H9 (cell line): ENCODE measurements at places on chromosomes 2 and 18. TPM values are rescaled to one million over a fixed set of nuclear protein-coding genes. Genes with fewer than 3 reads are reported as not detected.
A peak's percentile ranks its signal among the peaks of the same experiment; 100 is the strongest.

The CYS1 gene
- 0.07 and 0.35 TPM in 2 replicates for total RNA-seq

GRCh38 chr2:134290358-134290757 is 36.5 kb downstream of the MGAT5 start:
- no peak overlapping the region for H3K27ac ChIP-seq
- no peaks in the 10 kb centered on the region for H3K27me3 ChIP-seq
- H3K4me1 ChIP-seq: peaks cover 5% of the 10 kb centered on the region
- no peak overlapping the region for H3K4me3 ChIP-seq
- DNase-seq: no peak
- no peaks in the 10 kb centered on the region for H3K36me3 ChIP-seq

The RTP5 gene
- not detected in 2 replicates for total RNA-seq

DNA sequence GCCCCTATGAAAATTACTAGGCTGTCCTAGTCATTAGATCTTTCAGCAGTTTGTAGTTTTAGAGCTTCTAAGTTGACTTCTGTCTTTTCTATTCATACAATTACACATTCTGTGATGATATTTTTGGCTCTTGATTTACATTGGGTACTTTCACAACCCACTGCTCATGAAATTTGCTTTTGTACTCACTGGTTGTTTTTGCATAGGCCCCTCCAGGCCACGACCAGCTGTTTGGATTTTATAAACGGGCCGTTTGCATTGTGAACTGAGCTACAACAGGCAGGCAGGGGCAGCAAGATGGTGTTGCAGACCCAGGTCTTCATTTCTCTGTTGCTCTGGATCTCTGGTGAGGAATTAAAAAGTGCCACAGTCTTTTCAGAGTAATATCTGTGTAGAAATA is 193.8 kb downstream of the RPIA start:
- no peak overlapping the region for H3K4me3 ChIP-seq
- no peak overlapping the region for H3K27ac ChIP-seq
- H3K27me3 ChIP-seq: no peaks in the 10 kb centered on the region
- H3K36me3 ChIP-seq: no peaks in the 10 kb centered on the region

GRCh38 chr2:227503433-227504406 is 31.8 kb downstream of the AGFG1 start:
- no peak overlapping the region for H3K27ac ChIP-seq
- peaks cover 13% of the 10 kb centered on the region for H3K36me3 ChIP-seq
- no peak for DNase-seq

The GALNT3 gene
- total RNA-seq: 17.3 and 18.5 TPM in 2 replicates

The CHRNG gene
- total RNA-seq: not detected in 2 replicates

DNA sequence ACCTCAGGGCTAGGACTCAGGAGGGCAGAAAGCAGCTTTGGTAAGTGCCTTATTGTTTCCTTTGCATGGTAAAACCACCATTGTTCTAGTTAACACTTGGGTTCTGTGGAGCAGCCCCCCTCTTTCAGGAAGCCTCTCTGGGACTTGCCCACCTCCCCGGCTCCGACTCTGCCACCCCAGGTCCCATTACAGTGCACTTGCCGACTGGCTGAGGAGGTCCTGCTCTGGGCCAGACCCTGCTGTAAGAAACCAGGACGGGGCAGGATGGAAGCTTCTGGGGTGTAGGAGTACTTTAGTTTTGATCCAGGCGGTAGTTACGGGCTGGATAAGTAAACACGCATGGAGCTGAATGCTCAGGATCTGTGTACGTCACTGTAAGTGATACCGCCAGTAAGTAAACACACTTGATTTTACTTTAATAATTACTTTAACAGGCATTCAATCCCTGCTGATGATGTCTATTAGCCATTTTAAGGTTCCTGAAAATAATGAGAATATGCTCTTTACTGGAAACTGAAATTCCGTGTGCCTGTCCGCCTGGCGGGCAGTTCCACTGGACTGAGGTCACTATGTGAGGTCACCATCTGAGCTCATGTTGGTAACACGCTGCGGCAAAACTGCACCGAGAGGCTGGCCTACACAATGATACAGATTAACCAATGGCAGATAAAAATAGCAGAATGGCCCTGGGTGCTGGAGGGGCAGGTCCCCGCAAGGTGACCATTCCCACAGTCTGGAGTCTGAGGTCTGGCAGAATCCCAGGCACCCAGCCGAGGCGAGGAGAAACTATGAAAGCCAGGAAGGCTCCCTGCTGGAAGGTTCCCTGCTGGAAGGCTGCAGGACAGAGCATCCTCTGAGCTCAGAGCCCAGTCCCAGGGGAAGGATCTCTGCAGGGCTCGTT is 25.2 kb downstream of the HS1BP3 start:
- no peak overlapping the region for H3K27ac ChIP-seq
- no peak overlapping the region for H3K4me3 ChIP-seq
- no peak for DNase-seq

DNA sequence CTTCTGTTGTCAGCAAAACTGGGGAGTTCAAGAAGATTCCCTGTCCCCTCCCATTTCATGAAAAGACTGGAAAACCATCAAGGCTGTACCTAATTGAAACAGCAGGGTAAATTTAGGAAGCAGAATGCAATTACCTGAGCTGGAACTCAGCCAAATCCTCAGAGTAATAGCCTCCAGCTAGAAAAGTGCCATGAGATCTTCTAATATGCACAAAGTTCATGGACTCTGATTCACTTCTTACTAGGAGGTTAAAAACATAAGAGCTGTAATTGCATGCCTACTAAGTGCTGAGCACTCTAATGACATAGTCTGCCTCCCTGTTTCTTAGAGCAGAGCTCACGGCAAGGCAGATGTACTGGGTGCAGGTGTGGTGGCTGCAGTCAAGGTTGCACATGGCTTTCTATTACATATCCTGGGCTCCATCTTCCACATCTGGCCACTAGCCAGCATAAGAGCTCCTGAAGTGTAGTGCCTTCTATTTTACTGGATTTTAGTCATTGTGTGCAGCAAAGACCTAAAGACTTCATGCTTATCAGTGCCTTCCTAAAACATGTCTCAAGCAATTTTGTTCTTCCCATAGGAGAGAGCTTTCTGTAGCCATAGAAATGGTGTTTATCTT is 341.7 kb downstream of the PTPRM start:
- no peak overlapping the region for H3K4me3 ChIP-seq
- no peaks in the 10 kb centered on the region for H3K36me3 ChIP-seq
- H3K4me1 ChIP-seq: no peaks in the 10 kb centered on the region
- no peak for DNase-seq

The SLC4A3 gene
- total RNA-seq: 10.7 and 11.1 TPM in 2 replicates

The SKOR2 gene
- total RNA-seq: 0.18 and 0.24 TPM in 2 replicates

DNA sequence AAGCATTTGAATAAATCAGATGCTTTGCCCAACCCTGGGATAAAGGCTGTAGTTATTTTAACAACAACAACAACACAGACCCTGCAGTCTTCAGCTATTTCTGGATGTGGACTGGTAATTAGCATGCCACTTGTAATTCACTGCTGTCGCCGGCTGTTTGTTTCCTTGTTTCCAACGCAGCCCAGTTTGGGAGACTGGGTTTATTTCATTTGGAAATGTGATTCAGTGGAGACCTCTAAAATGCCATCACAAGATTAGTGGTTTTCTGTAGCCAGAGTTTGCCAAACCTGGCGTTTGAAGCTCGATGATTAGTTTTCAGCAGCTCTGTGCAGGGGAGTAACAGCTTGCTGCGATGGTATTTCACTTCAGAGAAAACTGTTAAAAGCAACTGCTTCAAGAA is 83.5 kb downstream of the LDLRAD4 start:
- H3K4me3 ChIP-seq: no peak overlapping the region
- H3K27ac ChIP-seq: no peak overlapping the region
- no peaks in the 10 kb centered on the region for H3K4me1 ChIP-seq
- no peak for DNase-seq
- H3K36me3 ChIP-seq: no peaks in the 10 kb centered on the region; the same call in 2 of the 3 replicates

DNA sequence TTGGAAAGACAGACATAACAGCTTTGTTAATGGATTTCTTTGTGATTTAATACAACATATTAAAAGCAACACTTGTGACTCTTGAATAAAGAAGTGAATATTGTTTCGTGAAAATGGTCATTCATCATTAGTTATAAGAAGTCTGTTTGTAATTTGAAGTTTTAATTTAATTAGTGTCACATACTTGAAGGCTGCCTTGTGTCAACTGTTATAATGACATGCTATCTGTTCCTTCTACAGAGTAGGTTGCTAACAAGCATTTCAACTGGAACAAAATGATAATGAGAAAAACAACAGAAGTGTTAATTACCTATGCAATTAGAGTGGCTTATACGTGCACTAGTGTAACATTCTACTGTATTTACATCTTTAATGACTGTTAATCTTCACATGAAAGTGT is 624.7 kb downstream of the LRP1B start:
- no peaks in the 10 kb centered on the region for H3K27me3 ChIP-seq
- DNase-seq: no peak
- H3K36me3 ChIP-seq: no peaks in the 10 kb centered on the region
- H3K27ac ChIP-seq: no peak overlapping the region
- H3K4me1 ChIP-seq: no peaks in the 10 kb centered on the region

The SRD5A2 gene
- not detected in 2 replicates for total RNA-seq

DNA sequence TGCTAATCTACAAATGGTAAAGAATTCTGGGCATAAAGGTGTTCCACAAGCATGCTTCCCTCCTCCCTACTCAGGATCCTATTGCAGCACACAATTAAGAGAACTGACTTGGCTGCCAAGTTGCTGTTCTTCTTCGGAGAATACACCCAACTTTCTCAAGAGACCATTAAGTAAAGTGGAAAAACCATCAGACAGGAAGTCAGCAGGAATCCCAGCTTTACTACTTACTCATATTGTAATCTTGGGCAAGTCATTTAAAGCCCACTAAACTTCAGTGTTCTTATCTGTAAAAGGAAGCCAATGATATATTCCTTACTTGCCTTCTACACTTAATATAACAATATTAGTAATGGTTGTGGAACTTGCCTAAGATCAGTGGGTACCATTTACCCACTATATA is 37.8 kb downstream of the PSTPIP2 start:
- H3K4me3 ChIP-seq: no peak overlapping the region
- H3K36me3 ChIP-seq: no peaks in the 10 kb centered on the region
- DNase-seq: no peak
- H3K27ac ChIP-seq: no peak overlapping the region
- H3K4me1 ChIP-seq: no peaks in the 10 kb centered on the region

The LRP1B gene
- not detected in 2 replicates for total RNA-seq

- peak; percentile 71 for DNase-seq
- peaks cover 4% of the 10 kb centered on the region; the same call in 1 of the 2 replicates for H3K4me1 ChIP-seq
- no peak overlapping the region for H3K4me3 ChIP-seq
- H3K36me3 ChIP-seq: peaks cover 27% of the 10 kb centered on the region
Measured at GRCh38 chr2:127829845-127830246, 18.9 kb upstream of the WDR33 start.

The C2orf72 gene
- total RNA-seq: 0.77 and 1.0 TPM in 2 replicates

- no peak overlapping the region for H3K27ac ChIP-seq
- H3K4me3 ChIP-seq: no peak overlapping the region
- H3K36me3 ChIP-seq: no peaks in the 10 kb centered on the region
- DNase-seq: no peak
Measured at GRCh38 chr2:143435131-143435530, 305.9 kb downstream of the ARHGAP15 start.

The CDK5R2 gene
- total RNA-seq: 0.11 and 0.26 TPM in 2 replicates

- H3K27me3 ChIP-seq: no peaks in the 10 kb centered on the region
- peaks cover 3% of the 10 kb centered on the region; the same call in 1 of the 2 replicates for H3K4me1 ChIP-seq
- no peak overlapping the region for H3K27ac ChIP-seq
- no peak overlapping the region for H3K4me3 ChIP-seq
- no peak for DNase-seq
Measured at GRCh38 chr2:42041377-42042127, 6.3 kb upstream of the PKDCC start.

The YPEL5 gene
- 28.3 and 28.5 TPM in 2 replicates for total RNA-seq

The CFAP53 gene
- total RNA-seq: 0.15 and 0.22 TPM in 2 replicates

- H3K36me3 ChIP-seq: no peaks in the 10 kb centered on the region
- no peak for DNase-seq
- no peaks in the 10 kb centered on the region for H3K27me3 ChIP-seq
- no peaks in the 10 kb centered on the region; the same call in 1 of the 2 replicates for H3K4me1 ChIP-seq
Measured at GRCh38 chr2:80454628-80455027, 150.1 kb upstream of the LRRTM1 start.

DNA sequence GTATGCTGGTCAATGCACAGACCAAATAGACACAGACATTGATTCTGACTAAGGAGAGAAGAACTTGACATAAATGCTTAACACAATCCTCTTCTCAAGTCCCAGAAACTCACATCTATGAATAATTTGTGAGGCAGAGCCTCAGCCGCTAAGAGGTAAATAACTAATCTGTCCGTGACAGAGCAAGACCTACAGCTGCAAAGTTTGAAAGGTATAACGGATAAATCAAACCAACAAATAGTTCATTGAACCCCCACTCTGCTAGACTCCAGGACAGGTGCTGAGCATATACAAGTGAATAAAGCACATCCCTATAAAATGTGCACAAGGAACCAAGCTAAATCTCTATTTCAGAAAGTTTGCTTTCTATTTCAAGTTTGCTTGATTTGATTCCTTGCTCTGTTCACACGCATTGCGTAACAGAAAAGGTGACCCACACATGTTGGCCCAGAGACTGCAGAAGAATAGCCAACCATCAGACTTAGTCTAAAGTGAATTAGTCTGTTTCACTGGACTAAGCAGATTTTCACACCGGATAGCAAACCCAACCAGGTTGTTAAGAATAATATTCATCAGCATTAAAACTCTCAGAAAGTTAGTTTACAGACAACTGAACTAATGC is 51.7 kb downstream of the NCKAP5 start:
- H3K36me3 ChIP-seq: no peaks in the 10 kb centered on the region
- no peaks in the 10 kb centered on the region for H3K4me1 ChIP-seq
- no peak overlapping the region for H3K27ac ChIP-seq
- no peak overlapping the region for H3K4me3 ChIP-seq
- peaks cover 5% of the 10 kb centered on the region; the same call in 1 of the 2 replicates for H3K27me3 ChIP-seq

The ACOXL gene
- 33.3 and 37.6 TPM in 2 replicates for total RNA-seq

GRCh38 chr2:239882331-239882732 is 142.8 kb downstream of the NDUFA10 start:
- 0 out of 2 replicates have a peak, but pooled peaks cover 5% of the 10 kb centered on the region for H3K36me3 ChIP-seq
- no peaks in the 10 kb centered on the region for H3K27me3 ChIP-seq
- DNase-seq: peak; percentile 77

DNA sequence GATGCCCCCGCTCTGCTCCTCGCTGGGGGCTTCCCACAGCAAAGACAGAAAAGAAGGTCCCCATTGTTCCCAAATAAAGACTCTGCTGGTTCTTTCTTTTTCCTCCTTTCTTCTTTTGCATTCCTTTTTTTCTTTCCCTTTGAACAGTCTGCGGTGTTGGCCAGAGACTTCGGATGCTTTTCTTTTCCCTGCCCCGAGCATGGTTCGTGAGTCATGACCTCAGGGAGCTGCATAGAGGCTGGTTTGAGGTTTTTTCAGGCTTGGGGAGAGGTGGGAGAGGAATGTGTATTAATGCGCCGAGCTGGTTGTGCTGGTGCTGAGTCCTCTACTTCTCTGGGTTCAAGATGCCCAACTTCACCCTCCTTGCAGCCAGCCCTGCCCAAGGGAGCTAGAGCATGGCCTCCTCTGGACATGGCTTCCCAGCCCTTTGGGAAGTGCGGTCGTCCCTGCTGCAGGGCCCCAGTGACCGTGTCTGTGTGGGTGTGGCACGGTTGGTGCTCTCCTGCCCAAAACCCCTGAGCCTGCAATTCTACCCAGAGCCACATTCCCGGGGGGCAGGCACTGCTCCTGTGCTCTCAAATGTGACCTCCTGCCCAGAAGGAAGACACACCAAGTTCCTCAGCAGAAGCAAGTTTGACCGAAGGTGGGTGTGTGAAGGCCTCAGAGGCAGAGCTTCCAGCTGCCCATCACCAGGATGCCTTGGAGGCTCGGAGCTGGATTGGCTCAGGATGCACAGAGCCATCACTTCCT is 9.0 kb upstream of the ARHGEF4 start:
- H3K36me3 ChIP-seq: no peaks in the 10 kb centered on the region
- no peaks in the 10 kb centered on the region; the same call in 1 of the 2 replicates for H3K4me1 ChIP-seq
- no peak overlapping the region for H3K4me3 ChIP-seq

The FSHR gene
- total RNA-seq: not detected in 2 replicates

The CRACDL gene
- total RNA-seq: 0.29 and 0.48 TPM in 2 replicates

GRCh38 chr2:133674433-133675331 is 106.4 kb upstream of the NCKAP5 start:
- no peak overlapping the region for H3K27ac ChIP-seq
- peaks cover 5% of the 10 kb centered on the region; the same call in 1 of the 2 replicates for H3K4me1 ChIP-seq
- H3K36me3 ChIP-seq: peaks cover 2% of the 10 kb centered on the region; the same call in 1 of the 2 replicates
